Germinal center (tissue), 1 donor: ENCODE measurements at places on chromosomes 13 and 19.

- no peak for DNase-seq
Measured at GRCh38 chr13:110137680-110138009, 169.3 kb downstream of the COL4A1 start.

DNA sequence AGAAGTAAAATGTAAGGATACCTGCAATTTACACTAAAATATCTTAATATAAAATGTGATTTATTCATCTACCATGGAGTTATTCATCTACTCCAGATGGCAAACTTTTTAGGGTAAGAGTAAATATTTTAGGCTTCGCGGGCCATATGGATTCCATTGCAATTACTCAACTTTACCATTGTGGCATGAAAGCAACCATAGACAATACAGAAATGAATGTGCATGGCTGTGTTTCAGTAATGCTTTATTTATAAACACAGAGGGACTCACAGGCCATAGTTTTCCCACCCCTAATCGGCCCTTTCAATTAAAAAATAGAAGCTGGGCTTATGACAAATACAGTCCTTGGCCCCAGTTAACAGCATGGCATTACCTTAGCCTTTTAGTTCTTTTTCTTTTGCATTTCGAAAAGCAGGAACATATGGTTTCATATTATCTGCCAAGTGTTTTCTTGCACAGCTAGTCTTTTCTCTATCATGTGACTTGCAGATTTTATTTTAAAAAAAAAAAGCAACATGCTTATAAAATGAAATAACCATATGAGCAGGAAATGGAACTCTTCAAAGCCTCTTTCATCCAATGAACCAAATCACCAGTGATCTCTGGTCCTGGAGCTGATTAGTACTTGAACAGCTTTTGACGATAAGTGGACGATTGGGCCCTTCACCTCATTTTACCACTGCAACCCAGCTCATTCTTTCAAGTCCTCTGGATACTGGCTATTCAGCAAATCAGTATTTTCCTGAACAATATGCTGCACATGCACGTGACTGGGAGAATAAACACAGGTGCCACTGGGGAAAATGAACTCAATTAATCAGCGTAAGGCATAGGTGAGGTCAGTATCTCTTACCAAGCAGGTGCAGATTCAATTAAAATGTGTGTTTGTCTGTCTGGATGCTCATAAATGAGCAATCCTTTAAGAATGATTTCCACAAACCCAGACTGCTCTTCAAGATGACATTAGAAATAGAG lies 63.9 kb downstream of the LHFPL6 start:
- DNase-seq: no peak

DNA sequence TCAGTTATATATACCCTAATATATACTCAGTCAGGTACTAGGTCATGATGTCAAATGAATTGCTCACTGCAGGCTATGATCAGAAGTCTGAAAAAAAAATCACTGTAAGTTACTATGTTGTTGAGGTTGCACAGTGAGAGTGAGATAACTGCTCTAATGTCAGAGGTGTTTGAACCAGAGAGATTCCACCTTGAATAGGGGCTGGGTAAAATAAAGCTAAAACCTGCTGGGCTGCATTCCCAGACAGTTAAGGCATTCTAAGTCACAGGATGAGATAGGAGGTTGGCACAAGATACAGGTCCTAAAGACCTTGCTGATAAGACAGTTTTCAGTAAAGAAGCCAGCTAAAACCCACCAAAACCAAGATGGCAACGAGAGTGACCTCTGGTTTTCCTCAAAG lies 10.2 kb downstream of the EPSTI1 start:
- no peak for DNase-seq

DNA sequence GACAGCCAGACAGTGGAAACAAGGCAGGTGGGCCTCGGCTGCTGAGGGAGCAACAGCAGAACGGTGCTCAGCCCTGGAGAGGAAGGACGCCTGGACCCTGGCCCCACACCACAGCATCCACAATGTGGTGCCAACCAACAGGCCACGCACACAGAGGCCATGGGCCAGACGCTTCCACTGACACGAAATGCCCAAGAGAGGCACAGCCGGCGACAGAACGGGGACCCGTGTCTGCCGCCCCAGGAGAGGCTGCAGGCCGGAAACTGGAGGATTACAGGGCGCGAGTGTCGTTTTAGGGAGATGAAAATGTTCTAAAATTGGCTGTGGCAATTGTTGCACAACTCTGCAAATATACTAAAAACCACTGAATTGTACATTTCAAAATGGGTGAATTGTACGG lies 69.7 kb downstream of the RASA3 start:
- no peak for DNase-seq

GRCh38 chr13:79126706-79127105 lies 279.3 kb downstream of the RBM26 start:
- no peak for DNase-seq

- DNase-seq: peak; percentile 78
Measured at GRCh38 chr19:4851551-4852290, 15.7 kb downstream of the PLIN3 start.

DNA sequence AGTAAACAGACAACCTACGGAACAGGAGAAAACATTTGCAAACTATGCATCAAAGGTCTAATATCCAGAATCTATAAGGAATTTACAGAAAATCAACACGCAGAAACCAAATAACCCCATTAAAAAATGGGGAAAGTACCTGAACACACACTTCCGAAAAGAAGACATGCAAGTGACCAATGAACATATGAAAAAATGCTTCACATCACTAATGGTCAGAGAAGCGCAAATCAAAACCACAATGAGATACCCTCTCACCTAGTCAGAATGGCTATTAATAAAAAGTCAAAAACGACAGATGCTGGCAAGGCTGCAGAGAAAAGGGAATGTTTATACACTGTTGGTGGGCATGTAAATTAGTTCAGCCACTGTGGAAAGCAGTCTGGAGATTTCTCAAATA lies 29.5 kb downstream of the SLC25A15 start:
- no peak for DNase-seq

DNA sequence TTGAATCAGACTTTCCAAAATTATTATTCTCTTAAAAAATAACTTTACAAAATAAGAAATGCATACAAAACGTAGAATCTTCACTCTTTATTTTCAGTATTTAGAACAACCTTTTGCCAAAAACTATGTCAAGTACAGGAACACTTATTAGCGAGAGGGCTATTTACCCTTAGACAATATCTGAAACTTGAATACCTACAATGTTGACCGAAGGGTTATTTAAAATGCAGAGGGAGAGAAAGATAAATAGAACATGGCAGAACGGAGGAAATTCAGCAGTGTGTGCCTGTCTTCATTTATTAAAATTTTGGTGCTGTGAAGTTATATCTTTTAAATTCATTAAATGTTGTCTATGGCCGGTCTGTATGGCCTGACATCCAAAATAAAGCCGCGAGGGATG lies 198.8 kb downstream of the EFNB2 start:
- no peak for DNase-seq

- no peak for DNase-seq
Measured at GRCh38 chr13:73934215-73934641, 200.0 kb downstream of the KLF12 start.

- DNase-seq: no peak
Measured at GRCh38 chr19:57395710-57396109, 6.1 kb downstream of the ZNF548 start.

DNA sequence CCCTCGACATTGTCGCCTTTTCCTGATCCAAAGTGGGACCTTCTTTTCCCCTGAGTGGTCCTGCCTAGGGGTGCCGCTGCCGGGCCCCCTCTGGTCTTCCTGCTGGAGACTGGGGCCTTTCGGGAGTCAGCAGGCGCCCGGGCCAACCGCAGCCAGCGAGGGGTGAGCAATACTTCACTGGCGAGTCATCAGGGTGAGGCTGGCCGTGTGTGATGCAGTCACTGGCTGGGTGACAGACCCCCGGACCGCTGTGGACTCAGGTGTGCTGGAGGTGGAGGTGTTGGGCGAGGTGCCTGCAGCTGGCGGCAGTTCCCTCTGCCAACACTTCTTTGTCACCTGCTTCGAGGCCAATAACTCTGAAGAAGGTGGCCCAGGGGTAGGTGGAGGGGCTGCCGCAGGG lies 1.5 kb upstream of the CGB5 start:
- no peak for DNase-seq

DNA sequence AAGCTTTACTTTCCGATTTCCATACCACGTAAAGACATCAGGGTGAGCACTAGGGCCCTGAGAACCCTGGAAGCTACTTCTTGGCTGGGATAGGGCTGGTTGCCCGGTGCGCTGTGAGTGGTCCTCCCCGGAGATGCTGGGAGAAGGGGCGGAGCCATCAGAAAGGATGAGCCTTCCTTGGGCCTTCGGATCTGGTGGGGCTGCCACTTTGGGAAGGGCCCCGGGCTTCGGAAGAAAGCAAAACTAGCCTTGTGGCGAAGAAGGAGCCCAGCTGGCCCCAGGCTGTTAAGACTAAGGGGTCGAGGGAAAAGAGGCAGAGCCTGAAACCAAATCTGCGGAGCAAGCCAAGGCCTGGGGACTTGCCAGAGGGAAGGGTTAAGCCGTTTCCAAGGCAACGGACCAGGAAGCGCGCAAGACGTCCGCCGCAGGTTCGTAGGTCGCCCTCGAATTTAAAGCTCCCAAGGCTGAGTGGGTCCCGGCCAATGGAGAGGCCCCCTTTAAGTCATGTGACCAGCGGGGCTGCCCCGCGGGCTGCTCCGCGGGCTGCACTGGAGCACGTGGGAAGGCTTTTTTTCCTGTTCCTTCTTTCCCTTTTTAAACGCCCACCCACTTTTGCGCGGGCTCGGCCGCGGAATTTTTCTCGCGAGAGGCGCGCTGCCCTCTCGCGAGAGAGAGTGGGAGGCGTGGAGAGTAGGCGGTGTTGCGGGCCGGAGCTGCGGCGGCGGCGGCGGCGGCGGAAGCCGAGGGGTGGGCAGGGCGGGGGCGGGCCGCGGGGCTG lies 426 bp upstream of the AKAP11 start:
- peak; percentile 95 for DNase-seq

DNA sequence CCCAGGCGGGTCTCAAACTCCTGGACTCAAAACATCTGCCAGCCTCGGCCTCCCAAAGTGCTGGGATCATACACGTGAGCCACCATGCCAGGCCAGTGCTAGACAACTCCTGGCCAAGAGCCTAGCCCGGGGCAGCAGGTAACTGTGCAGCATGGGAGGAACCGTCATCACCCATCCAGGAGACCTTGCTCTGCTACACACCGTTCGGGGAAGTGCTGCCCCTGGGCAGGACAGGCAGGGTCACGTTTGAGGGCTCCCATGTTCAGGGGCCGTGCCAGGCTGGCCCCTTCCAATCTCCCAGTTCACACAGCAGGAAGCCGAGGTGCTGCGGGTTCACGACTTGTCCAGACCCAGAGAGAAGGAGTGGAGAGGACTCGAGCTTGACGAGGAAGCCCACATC lies 35.1 kb downstream of the NAXD start:
- no peak for DNase-seq

- no peak for DNase-seq
Measured at GRCh38 chr19:38900202-38900629, 447 bp downstream of the NFKBIB start.

GRCh38 chr19:4009990-4010807 lies 2.7 kb downstream of the PIAS4 start:
- DNase-seq: no peak

- no peak for DNase-seq
Measured at GRCh38 chr13:24307211-24308067, 1.9 kb upstream of the C1QTNF9 start.

- peak; percentile 89 for DNase-seq
Measured at GRCh38 chr13:51832471-51833152, 12.4 kb downstream of the TMEM272 start.

DNA sequence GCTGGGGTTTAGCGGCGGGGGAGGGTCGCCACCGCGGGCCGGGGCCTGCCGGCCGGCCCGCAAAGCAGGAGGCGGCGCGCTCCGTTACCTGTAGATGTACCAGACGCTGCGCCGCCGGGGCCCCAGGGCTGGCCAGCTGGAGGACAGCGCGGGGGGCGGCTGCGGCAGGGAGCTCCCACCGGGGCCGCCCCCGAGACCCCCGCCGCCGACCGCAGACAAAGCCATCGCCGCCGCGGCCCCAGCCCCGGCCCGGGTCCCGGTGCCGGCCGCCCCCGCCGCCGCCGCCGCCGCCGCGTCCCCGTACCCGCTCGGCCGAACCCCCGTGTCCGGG lies 24.8 kb downstream of the SHANK1 start:
- no peak for DNase-seq
